AG09309 (cell line): ENCODE measurements at places on chromosomes 2 and 18.

DNA sequence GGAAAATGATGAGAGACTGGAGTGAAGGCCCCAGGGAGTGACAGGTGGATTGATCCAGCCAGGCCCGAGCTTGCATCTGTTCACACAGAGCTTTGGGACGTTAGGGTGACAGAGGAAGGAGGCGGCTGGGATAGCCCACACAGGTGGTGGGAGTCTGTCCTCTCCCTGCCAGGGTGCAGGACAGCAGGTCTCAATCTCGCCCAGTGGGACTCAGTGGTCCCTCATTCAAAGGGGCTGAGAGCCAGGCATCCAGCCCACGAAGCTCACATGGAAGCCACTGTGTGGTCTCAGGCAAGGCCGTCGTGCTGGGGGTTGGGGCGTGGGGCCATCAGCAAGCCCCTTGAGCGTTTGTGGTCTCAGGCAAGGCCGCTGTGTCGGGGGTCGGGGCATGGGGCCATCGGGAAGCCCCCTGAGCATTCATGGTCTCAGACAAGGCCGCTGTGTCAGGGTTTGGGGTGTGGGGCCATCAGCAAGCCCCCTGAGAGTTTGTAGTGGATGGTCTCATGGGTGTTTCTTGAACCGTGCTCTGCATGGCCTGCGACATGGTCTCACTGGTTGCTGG, 8.3 kb downstream of the KCNG2 start:
- no peak for DNase-seq

DNA sequence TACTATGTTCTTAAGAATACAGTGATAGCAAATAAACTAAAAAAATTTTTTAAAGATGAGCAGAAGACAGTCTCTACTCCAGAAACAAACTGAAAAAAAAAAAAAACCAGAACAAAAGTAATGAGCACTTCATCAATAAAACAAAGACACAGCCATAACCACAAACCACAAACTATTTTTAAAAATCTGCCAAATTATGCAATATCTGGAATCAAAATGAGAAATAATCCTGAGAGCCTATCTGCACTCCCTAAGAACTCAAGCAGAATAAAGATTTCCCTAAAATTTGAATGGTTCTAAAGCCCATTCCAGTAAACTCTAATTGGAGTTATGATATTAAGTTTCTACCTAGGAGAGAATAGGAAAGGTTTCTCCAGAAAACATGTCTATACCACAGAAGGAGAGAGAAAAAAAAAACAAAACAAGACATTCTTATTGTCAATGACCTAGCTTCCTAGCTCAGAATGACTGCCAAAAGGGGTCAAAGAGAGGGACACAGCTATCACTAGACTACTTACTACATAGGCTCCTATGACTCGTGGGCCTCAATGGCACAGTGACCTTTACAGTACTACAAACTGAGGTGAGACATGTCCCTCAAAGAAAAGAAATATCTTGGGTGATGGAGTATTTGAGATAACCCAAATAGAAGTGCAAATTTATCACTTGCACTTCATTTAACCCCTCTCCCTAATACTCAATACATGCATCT, 262.8 kb downstream of the ZEB2 start:
- peak; percentile 25 for DNase-seq

- no peak for DNase-seq
Measured at GRCh38 chr2:219392754-219393153, 5.0 kb upstream of the DNPEP start.

DNA sequence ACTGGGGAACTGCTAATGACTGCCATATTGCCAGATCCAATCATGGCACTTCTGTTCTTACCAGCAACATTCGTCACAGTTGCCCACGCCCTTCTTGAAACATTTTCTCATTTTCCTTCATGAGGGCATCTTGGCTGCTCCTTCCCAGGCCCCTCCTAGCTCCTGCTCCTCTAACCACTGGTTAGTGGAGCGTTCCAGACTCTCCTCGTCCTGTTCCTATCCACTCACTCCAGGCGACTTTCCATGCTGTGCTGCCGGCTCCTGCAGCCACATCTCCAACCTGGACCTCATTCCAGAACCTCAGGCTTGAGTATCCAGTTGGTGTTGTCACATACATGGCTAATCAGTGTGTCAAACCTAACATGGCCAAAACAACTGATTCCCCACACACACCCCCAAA, 1.3 kb upstream of the ADI1 start:
- DNase-seq, result no peak

DNA sequence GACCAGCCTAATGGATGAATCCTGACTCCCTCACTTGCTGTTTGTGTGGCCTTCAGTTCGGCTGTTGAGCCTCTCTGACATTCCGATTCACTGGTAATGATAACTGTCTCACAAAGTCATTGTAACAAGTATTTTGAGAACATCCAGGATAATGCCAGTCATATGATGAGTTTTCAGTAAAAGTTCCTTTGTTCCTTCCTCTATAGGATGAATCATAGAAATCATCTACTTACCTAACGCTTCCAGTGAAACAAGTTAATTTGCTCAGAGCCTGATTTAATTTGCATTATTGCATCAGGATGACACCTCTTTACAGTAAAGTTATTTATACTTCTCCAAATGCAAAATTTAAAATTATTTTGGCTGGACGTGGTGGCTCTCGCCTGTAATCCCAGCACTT, 32.0 kb downstream of the RAB31 start:
- no peak for DNase-seq

- DNase-seq, result no peak
Measured at GRCh38 chr2:59339837-59340207, 1098.7 kb upstream of the FANCL start.

DNA sequence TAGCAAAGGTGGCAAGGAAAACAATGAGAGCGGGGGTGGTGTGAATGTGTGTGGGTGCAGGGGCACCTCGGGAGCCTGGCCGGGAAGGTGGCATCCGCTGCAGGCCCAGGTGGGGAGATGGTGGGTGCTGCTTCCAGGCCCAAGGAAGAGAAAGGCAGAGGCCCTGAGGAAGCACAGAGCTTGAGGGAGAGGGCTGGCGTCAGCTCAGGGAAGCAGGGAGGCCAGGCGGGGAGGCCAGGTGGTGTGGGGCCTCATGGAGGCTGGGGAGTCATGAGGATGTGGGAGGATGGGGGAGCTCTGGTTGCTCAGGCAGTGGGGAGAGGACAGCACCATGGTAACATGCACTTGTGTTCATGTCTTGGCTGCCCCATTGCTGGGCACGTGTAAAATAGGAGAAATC, 43.3 kb downstream of the AGAP1 start:
- DNase-seq, result no peak

DNA sequence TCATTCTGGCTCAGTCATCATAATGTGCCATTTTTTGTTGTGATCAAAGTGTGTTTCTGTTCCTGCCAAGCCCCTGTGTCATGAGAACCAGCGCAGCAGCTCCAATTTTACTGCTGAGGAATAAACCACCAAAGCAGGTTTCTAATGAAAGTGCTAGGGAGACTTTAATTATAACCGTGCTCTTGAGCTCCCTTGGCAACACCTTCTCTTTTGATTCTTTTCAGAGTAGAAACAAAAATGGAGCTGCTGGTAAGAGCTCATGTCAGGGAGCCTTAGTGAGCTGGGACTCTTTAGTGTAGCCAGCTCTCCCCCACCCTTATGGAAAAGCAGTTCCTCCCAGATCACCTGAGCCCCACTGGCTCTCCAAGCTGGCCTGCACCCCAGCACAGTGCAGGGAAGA, 74.3 kb downstream of the LYPD1 start:
- no peak for DNase-seq

- DNase-seq, result no peak
Measured at GRCh38 chr2:16393500-16394071, 272.0 kb downstream of the CYRIA start.

GRCh38 chr2:120401275-120402066, 55.5 kb downstream of the INHBB start:
- no peak for DNase-seq

GRCh38 chr18:48694295-48694694, 155.5 kb downstream of the CTIF start:
- DNase-seq, result no peak

DNA sequence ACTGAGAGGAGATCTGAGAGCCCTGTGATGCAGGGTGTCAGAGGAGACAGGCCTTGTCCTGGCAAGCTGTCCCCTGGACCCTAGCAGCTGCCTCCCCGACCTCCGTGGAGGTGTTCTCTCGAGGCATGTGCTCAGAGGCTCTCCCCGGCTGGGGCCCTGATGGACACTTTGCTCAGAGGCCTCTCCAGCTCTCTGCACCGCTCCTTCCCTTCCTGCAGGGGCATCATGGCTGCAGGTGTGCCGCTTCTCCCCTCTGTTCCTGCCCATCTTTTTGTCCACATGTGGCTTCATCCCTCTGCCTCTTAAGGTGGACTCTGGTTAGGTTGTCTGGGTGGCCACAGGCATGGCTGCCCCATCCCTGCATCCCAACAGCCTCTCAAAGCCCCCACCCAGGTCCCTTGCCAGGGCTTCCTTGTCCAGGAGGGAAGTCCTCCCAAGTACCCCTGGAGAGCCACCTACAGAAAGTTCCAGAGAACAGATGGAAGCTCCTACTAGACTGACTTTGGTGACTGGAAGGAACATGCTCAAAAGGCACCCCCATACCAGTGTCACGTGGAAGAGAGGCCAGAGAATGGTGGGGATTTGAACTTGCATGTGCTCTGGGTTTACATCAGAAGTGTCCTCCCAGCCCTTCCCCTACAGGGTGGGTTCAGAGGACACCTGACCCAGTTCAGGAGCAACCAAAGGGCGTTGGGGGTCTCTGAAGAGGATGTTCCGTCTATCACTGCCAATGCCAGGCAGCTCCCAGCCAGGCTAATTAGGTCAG, 120.4 kb downstream of the KLHL29 start:
- no peak for DNase-seq

GRCh38 chr2:126882181-126882580, 16.5 kb upstream of the TEX51 start:
- no peak for DNase-seq

GRCh38 chr18:26930630-26931029, 65.1 kb upstream of the AQP4 start:
- no peak for DNase-seq

GRCh38 chr2:99153921-99154604, 679 bp downstream of the TSGA10 start:
- no peak for DNase-seq

GRCh38 chr2:232386740-232387450, 8.3 kb downstream of the ALPP start:
- no peak for DNase-seq

- no peak for DNase-seq
Measured at GRCh38 chr2:112074506-112074905, 19.4 kb downstream of the TMEM87B start.

- no peak for DNase-seq
Measured at GRCh38 chr2:159907909-159908308, 109.9 kb upstream of the CD302 start.

DNA sequence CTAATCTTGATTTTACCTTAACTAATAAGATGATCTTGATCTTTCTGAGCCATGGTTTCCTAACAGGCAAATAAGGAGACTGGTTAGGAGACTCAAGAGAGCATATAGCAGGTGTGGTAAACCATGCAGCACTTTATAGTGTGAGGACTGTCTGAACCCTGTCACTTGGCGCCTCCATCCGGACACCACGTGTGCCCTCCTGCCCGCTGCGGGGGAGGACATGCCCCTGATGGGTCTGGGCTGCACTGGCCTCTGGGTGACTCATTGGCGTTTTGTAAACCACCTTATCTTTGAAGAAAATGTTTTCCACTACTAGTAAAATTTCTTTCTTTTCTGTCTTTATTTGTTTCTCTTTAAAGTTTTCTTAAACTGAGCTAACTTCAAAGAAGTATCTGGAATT, 131.1 kb downstream of the FMNL2 start:
- no peak for DNase-seq

- no peak for DNase-seq
Measured at GRCh38 chr2:165629776-165630175, 160.3 kb downstream of the CSRNP3 start.

DNA sequence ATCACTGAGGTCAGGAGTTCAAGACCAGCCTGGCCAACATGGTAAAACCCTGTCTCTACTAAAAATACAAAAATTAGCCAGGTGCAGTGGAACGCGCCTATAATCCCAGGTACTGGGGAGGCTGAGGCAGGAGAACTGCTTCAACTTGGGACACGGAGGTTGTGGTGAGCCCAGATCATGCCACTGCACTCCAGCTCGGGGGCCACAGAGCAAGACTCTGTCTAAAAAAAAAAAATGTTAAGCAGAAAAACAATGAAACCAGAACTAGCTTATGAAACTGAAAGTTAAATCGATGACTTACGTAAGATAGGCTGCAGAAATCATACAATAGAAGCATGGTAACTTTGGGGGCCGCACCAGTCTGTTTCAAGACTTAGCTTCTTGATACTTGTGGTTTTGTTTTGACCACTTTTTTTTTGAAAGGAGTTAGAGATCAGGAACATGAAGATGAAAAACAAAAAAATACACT, 6.2 kb upstream of the GPR155 start:
- DNase-seq, result no peak

DNA sequence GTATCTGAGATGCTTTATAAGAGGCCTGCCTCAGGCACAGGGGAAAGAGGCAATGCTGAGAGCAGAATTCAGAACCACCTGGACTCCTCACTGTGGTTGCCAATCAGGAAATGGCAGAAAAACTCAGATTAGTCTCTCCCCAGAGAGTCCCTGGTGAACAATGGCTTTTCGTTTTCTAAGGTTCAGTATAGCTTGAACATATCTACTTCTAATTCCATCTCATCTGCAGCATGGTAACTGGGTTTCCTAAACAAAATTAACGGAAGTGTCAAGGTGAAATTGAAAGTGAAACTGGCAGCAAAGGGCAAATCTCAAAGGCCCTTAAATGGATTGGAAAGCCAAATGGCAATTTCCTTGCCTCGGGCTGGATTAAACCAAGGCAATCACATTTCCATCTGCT, 480.2 kb upstream of the ACVR2A start:
- no peak for DNase-seq

- DNase-seq, result no peak
Measured at GRCh38 chr2:216170076-216170763, 61.1 kb downstream of the XRCC5 start.

DNA sequence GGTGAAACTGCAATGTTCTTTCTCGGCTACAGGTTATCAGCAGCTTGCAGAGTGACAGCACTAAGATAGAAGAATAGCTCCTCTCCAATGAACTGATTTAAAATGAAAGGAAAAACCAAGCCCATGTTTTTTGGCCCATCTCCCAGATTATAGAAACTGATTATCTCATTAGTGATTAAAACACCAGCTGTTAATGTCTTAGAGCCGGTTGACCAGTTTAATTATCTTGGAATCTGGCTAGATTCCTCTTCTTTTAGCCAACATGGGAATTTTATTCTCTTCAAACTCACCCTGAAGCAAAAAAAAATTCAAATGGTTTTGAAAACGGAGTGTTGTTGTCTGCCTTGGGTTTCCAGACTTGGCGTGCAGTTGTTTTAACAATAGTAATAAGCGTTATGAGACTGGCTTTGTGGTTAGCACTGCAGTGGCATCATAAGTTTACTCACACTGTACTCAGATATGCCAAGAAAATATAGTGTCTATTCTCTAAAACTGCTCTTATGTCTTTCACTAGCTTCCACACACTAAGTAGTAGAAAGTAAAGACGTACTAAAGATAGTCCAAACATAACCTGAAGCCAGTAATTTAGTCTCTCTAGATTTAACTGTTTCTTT, 665.3 kb downstream of the STK39 start:
- DNase-seq, result no peak

- no peak for DNase-seq
Measured at GRCh38 chr2:1187189-1187588, 226.1 kb upstream of the TPO start.
